ENCODE measurements at places on chromosomes 4 and X.

- no peak for DNase-seq
Measured at GRCh38 chr4:16437836-16438235, 211.6 kb upstream of the TAPT1 start.

DNA sequence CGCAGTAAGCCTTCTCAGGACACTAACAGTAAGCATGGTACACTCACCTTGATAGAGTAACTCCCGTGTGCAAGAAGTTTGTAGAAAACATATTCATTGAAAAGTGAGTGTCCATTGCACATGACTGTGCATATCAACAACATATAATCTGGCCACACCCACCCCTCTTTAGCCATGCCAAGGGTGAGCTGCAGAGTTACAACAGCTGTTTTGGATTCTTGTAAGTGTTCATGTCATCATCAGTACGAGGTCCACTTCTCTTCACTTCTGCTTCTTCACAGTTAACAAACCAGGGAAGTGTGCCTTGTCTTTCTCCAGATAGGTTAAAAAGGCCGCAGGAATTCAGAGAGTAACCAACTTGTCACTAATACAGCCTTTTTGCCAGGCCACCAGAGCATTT is 116.6 kb downstream of the IRF2 start:
- DNase-seq = no peak

- no peak for DNase-seq
Measured at GRCh38 chr4:167623241-167623572, 388.9 kb upstream of the SPOCK3 start.

- no peak for DNase-seq
Measured at GRCh38 chrX:129188231-129188630, 335.1 kb downstream of the SMARCA1 start.

Measured in DMS79 (cell line).